Parietal lobe (tissue), 2 donors: ENCODE measurements at places on chromosomes 11 and 22. TPM values are rescaled to one million over a fixed set of nuclear protein-coding genes. Genes with fewer than 3 reads are reported as not detected.

SHANK3 gene
- total RNA-seq: 9.7 TPM

NCF4 gene
- not detected for total RNA-seq

SCGB1C1 gene
- total RNA-seq: not detected

ART5 gene
- not detected for total RNA-seq

C11orf86 gene
- total RNA-seq: not detected
